ENCODE measurements at places on chromosomes 13 and 19.

GRCh38 chr19:8935460-8935859 is 74.7 kb downstream of the MUC16 start:
- DNase-seq = no peak

DNA sequence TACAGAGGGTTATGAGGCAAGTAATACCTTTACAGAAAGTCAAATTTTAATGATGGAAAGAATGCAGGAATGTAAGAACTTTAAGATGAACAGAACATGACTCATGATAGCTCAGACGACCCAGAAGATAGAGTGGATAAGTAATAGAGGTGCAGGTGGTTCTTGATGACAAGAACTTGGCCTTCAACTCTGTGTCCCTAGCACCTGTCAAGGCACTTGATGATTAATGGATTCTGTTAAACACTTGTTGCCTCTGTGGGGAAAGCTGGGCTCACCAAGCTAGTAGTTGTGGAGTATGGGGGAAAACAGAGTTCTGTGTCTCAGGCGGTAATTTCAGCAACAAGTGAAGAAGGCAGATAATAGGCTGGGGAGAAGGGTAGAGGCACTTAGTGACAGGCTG is 306.2 kb downstream of the ATP8A2 start:
- DNase-seq = no peak

- DNase-seq = no peak
Observed at GRCh38 chr19:39754971-39755370, 17.1 kb upstream of the CLC start.

DNA sequence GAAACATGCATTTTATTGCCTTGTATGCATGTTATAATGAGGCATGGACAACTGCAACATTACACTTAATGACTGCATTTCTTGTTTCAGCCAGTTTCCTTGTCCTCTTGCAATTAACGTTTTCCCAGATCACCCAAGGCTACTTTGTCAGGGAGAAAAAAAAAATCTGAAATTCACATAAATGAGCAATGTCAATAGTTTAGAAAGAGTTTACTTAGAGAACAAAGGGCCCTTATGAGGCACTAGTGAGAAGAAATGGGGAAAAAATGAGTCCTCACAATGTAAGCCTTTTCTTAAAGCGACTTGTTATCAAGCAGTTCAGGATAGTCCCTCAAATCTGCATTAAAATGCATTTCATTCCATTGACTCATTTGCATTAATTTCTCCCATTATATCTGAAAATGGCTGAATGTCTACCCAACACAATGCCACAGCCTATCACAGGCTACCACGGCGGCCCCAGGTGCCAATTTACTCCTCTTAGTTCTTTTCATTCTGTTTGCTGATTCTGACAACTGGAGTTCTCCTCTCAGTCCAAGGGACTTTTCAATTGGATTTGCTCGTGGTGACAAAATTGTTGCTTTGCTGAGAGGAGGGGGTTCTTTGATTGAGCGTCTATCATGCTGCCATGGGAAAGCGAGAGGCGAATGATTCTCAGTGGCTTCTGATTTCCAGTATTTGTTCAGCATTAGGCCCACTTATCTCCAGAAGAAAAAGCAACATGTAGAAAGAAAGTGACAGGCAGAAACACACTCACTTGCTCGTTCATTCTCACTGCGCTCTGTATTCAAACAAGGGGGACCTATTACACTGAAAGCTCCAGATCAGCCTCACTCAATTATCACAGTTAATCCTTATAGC is 107.1 kb downstream of the DACH1 start:
- DNase-seq = no peak

GRCh38 chr13:46183018-46183946 is 1.3 kb upstream of the LCP1 start:
- no peak for DNase-seq
